ENCODE measurements at places on chromosomes 7 and 10.

DNA sequence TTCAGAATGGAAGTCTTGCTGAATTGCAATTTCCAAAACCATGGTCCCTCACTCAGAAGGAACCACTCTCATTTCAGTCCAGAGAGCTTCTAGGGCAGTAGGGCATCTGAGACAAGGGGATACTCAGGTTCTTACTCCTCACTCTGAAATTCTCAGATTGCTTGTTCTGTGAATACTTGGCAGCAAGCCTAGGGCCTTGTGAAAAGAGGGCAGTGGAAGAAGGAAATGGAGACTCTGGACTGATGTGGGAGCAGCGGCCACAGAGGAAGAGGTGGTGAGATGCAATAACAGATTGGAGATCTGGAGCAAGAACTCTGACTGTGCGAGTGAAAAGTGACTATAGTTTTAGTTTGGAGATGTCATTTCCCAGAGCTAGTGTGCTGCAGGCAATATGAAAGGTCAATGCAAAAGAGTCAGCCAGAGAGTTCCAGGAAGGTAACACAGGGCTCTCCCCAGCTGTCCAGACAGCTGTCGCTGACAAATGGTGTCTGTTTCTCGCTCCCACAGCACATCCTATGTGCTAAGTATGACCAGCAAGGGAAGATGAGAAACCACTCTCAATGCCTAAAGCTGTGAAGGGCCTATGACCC, 291.6 kb upstream of the KIAA1217 start:
- peak; percentile 22 for DNase-seq

DNA sequence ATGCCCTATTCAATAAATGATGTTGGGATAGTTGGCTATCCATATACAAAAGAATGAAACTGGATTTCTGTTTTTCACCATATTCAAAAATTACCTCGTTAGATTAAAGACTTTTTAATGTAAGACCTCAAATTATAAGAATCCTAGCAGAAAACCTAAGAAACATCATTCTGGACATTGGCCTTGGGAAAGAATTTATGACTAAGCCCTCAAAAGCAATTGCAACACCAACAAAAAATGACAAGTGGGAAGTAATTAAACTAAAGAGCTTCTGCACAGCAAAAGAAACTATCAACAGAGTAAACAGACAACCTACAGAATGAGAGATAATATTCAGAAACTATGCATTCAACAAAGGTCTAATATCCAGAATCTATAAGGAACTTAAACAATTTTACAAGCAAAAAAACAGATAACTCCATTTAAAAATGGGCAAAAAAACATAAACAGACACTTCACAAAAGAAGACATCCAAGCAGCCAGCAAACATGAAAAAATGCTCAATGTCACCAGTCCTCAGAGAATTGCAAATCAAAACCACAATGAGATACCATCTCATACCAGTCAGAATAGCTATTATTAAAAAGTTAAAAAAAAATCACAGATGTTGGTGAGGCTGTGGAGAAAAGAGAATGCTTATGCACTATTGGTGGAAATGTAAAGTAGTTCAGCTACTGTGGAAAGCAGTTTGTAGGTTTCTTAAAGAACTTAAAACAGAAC, 309.8 kb downstream of the AHR start:
- no peak for DNase-seq

- DNase-seq, result peak; percentile 35
These were observed 2.3 kb upstream of the ELFN1 start for GRCh38 chr7:1667566-1668395.

- DNase-seq, result peak; percentile 33
These were observed 123.6 kb downstream of the PRLHR start for GRCh38 chr10:118471863-118472262.

GRCh38 chr10:132698761-132699391, 87.1 kb downstream of the NKX6-2 start:
- DNase-seq, result no peak

DNA sequence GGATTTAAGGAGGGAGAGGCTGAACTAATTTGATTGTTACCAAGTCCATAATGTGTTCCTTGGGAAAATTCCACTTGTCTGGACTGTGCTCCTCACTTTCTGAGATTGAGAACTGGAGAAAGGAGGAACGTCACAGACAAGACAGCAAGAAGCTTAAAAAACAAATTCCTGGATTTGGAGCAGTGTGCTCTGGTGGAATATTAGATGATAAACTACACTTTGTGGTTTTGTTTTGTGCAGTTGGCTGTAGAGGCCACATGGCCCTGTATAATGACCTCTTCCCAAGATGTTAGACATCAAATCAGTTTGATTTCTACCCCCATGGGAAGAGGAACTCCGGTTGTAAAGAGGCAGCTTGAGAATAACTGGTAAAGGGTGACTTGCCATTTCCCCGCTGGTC, 421.3 kb upstream of the GALNT17 start:
- DNase-seq, result no peak

DNA sequence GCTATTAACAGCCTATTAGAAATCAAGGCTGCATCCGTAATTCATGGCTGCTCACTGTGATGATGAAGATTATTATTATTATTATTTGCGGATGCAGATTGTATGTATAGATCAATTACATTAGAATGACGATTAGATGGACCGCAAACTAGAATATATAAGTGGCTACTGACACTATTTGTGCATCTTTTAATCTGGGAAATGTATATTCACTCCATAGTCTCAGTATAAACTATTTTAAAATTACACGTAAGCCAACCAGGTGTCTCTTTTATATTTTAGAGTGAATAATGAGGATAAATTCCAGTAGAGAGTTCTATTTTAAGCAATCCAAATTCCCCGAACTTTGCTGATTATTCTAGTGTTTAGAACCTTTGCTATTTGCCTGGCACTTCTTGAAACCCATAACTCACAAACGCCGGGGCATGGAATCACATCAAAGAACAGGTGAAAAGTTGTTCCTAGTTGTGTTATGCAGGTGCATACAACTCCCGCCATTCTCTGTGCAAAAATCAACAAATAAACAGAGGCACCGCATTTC, 509 bp upstream of the ING3 start:
- no peak for DNase-seq

- DNase-seq, result no peak
These were observed 67.5 kb downstream of the PFKFB3 start for GRCh38 chr10:6269953-6270867.

GRCh38 chr7:19177269-19177668, 32.0 kb upstream of the FERD3L start:
- DNase-seq, result no peak

GRCh38 chr7:40199076-40199802, 64.4 kb downstream of the SUGCT start:
- DNase-seq, result peak; percentile 32

DNA sequence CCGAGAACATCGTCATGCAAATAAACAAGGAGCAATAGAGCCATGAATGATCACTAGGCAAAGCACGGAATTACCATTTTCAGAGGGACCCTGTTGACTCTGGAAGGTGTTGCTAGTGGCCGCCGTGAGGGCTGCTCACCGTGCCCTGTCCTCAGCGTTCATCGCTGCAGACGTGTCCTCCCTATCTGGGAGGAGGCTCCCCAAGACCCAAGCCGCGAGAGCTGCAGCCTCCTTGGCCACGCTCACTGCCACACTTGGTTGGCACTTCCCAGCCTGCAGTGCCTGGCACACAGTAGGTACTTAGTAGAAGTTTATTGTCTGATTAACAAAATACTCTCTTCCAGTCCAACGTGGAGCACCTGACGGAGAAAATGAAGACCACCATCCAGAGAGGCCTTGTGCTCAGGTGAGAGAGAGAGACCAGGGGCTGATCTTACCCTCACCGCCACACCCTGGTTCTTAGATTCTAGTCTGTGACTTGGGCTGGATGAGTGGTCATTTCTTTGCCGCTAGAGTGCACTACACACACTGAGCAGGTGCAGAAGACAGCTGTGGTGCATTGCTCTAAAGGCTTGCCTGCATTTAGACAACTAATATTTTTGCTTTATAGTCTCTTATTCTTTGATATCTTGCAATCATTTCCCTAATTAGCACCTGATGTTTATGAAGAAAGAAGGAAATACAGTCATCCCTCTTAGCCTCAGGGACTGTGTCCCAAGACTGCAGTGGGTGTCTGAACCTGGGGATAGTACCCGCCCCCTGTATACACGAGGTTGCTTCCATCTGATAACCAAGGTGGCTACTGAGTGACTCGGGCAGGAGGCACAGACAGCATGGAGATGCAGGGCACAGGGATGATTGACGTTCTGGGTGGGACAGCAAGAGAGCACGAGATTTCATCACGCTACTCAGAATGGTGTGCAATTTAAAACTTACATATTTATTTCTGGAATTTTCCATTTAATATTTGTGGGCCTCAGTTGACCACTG, 40.3 kb downstream of the PITRM1 start:
- DNase-seq, result peak; percentile 15

- no peak for DNase-seq
These were observed 37.4 kb downstream of the BLNK start for GRCh38 chr10:96233959-96234358.

DNA sequence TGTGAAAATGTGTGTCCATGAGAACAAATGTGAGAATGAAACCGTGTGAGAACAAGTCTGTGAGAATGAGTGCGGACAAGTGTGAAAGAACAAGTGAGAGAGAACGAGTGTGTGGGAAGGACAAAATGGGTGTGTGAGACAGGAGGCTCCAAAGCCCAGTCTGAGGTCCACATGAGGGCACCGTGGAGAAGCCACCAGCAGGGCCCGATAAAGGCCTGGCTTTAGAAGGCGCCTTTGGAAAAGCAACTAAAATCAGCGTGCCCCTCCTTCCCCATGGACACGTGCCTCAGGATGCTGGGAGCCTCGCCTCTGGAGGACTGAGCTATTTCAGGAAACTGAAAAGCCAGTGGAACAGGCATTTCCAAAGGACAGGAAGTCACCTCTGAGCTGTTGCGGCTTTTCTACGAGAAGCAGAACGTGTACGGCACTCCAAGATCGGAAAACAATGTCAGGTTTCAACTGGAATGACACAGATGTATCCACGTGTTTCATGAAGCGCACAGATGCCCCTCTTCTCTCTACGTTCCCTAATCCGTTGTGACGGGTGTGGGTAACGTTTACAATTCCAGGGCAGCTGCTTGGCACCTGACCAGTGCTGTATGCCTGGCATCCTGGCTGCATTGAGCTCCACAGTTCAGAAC, 46.4 kb downstream of the ESYT2 start:
- peak; percentile 73 for DNase-seq

DNA sequence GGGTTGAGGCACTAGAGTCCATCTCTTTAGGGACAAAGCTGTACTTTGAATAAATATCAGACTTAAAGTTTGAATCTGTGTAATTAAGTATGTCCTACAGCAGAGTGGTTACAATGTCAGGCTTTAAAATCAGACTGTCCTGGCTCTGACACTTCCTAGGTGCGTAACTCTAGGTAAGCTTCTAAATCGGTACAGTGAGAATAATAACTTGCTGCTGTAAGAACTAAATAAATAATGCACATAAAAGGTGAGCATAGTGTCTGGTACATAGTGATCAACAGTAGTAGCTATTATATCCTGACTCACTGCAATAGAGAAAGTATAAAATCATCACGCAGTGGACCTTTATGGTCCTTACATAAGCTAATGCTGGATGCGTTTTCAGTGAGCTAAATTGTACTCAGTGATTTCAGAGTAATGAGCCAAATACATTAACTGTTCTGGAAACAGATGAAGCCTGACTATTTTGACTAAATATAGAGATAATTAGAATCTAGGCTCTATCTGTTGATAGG, 72.2 kb upstream of the PDK4 start:
- DNase-seq, result no peak

- DNase-seq, result peak; percentile 6
These were observed 381.8 kb upstream of the FZD8 start for GRCh38 chr10:36023939-36024338.

DNA sequence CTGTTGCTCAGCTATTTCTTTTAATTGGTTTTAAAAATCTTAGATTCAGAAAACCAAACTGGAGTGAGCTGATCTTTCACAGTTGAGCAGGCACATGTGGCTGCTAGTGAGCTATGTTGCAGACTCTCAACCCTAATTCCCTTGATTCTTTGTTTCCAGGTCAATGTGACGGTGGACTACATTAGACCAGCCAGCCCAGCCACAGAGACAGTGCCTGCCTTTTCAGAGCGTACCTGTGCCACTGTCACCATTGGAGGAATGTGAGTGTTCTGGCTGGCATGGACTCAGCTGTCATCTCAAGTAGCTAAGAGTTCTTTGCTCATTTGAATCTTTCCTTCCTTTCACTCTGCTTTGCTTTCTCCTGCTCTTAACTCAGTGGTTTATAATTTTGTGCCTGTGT, 187.1 kb downstream of the LRRC4 start:
- DNase-seq, result no peak

DNA sequence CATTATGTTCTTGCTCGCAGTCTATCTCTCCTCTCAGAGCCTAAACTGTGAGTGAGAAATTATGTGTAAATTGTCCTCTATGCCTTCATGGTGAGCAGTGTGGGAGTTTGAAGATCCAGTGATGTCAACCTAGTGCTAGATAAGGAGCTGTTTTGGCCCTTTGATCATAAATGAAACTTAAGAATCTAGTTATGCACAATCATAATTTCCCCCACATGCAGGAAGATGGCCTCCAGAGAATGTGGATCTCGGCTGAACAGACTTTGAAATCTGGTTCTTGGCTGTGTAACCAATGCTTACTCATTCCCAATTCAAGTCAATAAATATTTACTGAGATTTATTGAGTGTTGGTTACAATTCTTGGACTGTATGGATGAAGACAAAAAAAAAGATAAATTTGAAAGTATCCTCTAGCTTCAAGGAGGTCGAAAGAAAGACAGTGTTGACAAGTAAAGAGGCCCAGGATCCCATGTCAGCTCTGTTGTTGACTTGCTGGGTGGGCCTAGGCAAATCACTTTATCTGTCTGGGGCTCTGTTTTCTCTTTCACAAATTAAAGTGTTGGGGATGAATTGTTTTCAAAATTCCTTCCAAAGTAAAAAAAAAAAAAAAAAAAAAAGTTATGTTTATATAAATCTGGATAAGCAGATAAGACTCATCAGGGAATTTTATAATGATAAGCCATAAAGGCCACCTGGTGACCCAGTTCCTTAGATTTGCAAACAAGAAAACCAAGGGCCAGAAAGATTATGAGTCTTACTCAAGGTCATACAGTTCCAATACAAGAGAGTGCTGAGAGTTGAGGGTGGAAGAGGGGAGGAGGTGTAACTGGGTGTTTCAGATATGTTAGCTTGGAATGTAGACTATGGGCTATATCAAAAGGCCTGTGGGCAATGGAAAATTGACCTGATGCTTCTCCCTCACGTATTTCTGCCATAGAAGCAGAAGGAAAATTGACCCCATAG, 969.9 kb downstream of the KCNMA1 start:
- DNase-seq, result no peak

All from DMS53 (cell line).